ENCODE measurements at places on chromosomes 5 and 9.

DNA sequence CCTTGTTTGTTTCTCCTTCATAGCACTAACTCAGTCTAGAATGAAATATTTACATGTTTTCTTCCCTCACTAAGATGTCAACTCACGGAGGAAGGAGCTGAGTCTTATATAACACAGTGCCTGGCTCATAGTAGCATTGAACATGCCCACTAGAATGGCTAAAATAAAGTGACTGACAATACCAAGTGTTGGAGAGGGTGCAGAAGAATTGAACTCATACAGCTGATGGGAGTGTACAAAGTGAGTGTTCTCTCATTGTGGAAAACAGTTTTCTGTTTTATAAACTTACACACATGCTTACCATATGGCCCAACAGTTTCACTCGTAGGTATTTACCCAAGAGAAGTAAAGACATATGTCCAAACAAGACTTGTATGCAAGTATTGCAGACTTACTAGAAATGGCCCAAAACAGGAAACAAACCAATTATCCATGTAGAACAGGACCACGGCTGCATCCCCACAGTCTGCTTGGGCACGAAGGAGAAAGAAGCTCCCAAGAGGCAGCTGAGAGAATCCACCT is 87.5 kb downstream of the PPARGC1B start:
- no peak for DNase-seq

- no peak for DNase-seq
Measured at GRCh38 chr9:131608493-131609037, 63.2 kb downstream of the PRRT1B start.

DNA sequence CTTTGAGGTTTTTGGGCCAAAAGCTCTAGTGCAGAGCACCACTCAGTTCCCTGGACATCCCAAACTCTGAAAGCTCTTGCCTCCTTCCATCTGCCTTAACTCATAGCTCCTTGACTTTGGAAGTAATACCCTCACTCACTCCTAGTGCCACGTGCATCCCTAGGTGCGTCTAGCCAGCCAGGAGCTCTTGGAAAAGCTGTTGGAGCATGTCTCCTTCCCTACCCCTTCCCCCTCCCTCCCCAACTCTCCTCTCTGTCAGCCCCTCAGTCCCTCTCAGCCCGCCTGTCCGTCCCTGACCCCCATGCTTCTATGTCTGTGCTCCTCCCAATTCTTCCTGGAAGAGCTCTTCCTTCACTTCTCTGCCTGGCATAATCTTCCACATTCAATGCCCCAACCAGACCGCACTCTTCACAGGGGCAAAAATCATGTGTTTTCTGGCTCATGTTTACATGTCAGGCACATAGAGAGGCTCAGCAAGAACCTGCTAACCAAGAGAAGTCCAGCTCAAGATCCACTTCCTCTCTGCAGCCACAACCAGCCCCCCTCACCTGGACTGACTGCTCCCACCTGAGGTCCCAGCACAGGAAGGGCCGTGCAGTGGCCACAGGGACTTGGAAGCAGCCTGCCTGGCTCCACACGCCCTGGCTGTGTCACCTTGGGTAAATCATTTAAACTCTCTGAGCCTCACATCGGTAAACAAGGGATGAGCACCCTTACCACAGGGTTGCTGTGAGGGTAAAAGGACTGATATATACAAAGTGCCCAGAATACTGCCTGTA is 58.4 kb downstream of the WHRN start:
- no peak for DNase-seq

DNA sequence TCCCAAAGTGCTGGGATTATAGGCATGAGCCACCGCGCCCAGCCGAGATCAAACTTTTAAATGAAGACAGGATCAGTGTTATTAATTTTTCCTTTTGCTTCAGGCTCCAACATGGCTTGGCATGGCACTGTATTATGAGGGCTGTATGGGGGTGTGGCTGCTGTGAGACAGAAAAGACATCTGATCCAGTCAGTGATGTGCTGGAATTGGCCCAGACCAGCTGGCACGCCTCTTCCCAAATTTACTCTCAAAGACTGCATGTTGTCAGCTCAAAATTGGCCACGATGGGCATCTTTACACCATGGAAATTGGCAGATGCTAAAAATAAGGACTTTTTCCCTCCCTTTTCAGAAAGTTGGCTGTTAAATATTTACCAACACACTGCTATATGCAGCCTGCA is 12.1 kb upstream of the COL27A1 start:
- no peak for DNase-seq

GRCh38 chr5:180484813-180485212 is 9.4 kb upstream of the CNOT6 start:
- DNase-seq: no peak

GRCh38 chr9:128677794-128678193 is 11.2 kb upstream of the SET start:
- DNase-seq: no peak

GRCh38 chr9:76552181-76552580 is 93.2 kb downstream of the GCNT1 start:
- DNase-seq: no peak

DNA sequence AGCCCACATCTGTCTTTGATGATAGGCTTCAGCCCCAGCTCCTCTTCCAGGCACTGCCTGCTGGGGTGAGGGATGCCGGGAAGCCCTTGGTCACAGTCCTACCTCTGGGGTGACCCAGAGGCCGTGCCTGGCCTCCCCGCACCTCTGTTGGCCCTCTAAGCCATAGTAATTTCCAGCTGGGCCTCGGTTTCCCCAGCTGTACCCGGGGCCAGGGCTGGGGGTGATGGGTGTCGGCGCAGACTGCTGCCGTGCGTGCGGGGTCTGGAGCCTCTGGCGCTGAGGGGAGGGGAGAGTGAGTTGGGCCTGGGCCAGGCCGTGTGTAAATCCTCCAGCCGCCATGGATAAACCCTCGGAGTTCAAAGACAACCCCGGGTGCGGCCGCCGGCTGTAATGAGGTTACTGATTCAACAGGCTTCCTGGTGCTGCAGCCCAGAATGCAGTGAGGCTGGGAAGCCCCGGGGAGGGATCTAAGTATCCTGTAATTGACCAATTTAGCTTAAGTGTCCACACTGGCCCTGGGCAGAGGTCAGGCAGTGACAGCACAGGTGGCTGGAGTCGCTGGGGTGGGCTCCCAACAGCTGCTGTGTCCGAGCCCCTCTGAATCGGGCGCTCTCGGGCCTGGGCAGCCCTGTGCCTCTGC is 7.1 kb downstream of the RXRA start:
- DNase-seq: peak; percentile 92

- no peak for DNase-seq
Measured at GRCh38 chr9:134463280-134463679, 137.0 kb downstream of the RXRA start.

GRCh38 chr5:93311881-93312280 is 269.1 kb downstream of the NR2F1-AS1 start:
- no peak for DNase-seq

GRCh38 chr5:76710991-76711390 is 4.9 kb upstream of the F2R start:
- DNase-seq: no peak

GRCh38 chr5:154611341-154611767 is 133.3 kb upstream of the HAND1 start:
- DNase-seq: no peak

- no peak for DNase-seq
Measured at GRCh38 chr9:124762633-124763032, 8.5 kb downstream of the NR6A1 start.
